Breast epithelium (tissue), 4 donors: ENCODE measurements at places on chromosomes 4 and X.

GRCh38 chr4:178414042-178414441, 971.8 kb upstream of the AGA start:
- no peak for DNase-seq

DNA sequence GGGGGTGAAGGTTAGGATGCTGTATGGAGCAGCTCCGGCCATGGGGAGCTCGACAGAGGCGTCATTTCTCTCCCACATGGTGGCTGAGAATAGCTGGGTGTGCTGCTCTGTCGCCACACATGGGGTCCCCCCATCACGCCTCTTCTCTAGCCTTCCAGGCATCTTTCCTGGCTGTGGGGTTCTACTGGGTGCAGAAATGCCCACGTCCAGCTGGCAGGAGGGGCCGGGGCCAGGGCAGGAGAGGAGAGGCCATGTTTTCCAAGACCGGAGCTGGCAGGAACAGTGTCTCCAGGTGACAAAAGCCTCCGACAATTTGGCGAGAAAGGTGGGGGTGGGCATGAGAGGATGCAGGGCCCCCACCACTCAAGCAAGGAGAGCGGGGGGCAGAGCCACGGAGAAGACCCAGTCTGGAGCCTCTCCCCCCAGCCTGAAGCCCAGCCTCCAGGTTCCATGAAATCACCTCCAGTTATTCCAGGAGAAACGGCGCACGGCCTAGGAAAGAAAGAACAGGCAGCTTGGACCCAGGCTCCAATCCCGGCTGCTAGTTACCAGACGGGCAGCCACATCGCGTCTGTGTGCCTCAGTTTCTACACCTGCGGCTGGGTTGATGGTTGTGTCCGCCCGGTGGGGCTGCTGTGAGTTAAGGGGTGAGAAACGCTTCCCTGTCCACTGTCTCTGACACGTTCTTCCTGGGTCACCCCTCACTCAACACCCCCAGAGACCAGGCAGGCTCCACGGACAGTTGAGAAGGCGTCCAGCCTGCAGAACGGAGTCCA, 27.4 kb upstream of the SPON2 start:
- DNase-seq, result no peak

- no peak for DNase-seq
Measured at GRCh38 chr4:142719854-142720541, 126.1 kb downstream of the INPP4B start.

GRCh38 chr4:184420881-184421416, 53.4 kb downstream of the IRF2 start:
- no peak for DNase-seq

DNA sequence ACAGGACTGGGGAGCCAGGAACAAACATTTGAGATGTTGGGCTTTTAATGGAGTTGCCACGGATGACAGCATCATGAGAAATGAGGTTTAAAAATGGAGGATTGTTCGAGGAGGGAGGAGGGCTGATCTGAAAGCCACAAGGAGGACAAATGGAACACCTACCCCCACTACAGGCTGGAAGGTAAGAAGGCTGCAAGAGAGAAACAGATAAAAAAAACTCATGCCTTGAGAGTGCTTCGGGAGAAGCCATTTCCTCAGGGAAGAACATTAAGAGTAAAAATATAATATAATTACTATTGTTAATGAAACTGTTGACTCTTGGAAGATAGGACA, 119.5 kb upstream of the MAP9 start:
- no peak for DNase-seq

GRCh38 chrX:97405031-97405660, 521.4 kb downstream of the RPA4 start:
- DNase-seq, result no peak

DNA sequence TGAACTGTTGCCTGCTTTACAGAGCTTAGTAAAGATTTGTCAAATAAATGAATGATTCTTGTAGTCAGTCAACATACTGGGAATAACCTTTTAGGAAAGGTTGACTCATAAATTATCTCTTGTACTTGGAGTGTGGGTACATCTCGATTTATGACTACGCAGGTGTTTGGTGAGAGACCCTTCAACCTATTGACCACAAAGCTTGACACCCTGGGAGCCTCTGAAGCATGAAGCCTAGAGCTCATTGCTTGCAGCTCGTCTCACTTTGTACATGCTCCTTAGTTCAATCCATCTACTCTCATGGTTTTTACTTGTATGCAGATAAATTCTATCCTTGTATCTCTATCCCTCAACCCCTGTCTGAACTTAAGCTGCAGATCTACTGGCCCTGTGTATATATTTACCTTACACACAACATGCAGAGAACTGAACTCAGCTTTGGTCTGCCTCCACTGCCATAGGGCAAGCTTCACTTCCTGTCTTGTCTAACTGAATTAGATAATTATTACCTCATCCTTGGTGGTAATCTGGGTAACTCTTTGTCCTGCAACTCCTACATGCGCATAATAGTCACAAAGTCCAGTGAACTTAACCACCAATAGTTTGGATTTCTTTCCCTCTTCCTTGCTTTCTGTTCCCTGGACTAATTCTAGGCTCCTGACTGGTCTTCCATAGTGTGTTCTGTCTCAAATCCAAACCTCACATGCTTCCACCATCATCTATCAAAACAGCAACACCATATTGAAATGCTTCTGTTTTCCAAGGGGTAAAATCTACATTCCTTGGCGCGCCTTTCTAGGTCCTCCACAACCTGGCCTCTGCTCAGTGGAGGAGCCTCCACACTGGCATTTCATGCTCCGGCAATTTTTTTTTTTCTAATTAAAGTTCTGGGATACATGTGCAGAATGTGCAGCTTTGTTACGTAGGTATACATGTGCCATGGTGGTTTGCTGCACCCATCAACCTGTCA, 32.2 kb upstream of the FAT1 start:
- no peak for DNase-seq

- DNase-seq, result no peak
Measured at GRCh38 chr4:140680686-140681085, 75.5 kb downstream of the TBC1D9 start.

DNA sequence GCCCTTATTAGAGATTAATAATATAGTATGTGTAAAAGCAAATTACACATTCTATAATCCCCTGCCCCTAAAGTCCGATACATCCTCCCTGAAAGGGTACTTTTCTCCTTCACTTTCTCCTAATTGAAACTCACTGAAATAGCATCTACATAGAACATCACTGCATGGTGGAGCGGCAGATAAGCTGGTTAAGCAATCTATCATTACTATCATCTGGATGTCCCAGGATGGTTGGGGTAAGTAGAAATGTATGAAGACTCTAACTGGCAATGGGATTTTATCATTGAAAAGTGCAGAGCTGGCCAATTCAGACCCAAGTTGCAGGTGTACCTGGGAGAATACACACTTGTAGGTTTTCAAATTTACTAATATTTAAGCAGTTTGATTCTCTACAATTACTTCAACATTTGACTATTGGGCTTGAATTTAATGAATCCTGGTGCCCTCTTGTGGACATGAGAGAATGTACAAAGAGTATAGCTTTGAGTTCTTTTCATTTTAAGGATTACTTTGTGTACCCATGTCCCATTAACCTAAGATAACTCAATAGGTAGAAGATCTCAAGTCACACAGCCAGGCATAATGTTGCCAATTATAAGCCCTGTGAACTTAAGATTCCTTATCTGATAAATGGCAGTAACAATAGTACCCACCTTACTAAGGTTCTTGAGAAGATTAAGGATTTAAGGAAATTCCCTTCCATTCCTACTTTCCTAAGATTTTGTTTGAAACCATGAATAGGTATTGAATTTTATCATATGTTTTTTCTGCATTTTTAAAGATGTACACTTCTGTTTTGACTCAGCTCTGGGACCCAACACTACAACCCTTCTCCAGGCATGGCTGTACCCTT, 69.8 kb downstream of the SHROOM3 start:
- no peak for DNase-seq

- no peak for DNase-seq
Measured at GRCh38 chr4:176611381-176611780, 181.3 kb downstream of the VEGFC start.

DNA sequence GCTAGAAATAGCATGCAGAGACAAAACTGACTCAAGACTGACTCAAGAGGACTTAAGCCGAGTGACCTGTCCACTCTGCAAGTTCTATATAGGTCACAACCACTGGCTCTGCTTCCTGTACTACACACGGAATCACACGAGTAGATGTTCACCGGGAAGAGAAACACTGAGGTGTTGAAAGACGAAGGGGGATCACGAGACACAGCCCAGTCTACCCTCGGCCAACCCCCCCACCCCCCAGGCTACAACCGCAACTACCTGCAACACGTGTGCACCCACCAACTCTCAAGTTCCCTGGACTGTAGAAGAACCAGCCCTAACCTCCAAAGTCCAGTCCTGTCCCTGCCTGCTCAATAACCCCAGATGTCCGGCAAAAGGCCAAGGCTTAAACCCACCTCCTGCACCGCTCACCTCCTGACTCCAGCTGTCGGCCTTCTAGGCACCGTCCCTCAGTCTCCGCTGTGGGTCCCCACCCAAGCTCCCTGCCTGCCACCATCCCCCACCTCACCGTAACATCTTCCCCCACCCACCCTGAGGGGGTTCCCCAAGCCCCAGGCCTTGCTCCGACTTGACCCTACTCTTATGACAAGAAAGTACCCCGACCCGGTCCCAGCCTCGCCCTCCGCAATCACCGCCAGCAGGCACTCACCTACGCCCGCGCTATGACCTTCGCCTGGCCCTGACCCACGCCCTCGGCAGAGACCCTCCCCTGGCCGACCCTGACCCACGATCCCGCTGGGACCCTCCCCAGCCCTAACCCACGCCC, 739 bp downstream of the GAK start:
- DNase-seq, result no peak

- DNase-seq, result no peak
Measured at GRCh38 chrX:154002215-154002719, 17.4 kb downstream of the IRAK1 start.

DNA sequence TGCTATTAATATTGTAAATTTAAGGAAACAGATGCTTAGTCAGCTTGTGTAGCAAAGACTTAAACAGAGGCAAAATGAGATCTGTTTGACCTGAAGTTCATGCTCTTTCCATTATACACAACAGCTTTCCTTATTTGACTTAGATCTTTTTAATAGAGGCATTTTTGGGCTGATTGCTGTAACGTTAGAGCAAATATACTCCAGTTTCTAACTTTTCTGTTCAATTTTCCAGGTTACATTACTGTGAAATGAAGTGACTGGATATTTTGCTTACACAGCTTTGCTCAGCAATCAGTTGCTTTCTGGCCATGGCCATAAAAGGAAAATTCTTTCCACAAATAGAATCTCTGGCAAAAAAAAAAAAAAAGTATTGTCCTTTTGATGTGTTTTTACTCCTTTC, 146.2 kb downstream of the PCDH7 start:
- DNase-seq, result no peak

- no peak for DNase-seq
Measured at GRCh38 chr4:106367072-106367471, 1.5 kb downstream of the GIMD1 start.
